Renal cortex interstitium (tissue), 15 donors: ENCODE measurements at places on chromosomes 5 and 9. TPM values are rescaled to one million over a fixed set of nuclear protein-coding genes. Genes with fewer than 3 reads are reported as not detected.

SLC12A7 gene
- 46.1 TPM for polyA plus RNA-seq

- no peak for DNase-seq
Observed at GRCh38 chr5:54883374-54884194, 101.8 kb downstream of the ESM1 start.

CDKN2B gene
- polyA plus RNA-seq = 0.31 TPM

NPR3 gene
- polyA plus RNA-seq = 20.0 TPM

DNA sequence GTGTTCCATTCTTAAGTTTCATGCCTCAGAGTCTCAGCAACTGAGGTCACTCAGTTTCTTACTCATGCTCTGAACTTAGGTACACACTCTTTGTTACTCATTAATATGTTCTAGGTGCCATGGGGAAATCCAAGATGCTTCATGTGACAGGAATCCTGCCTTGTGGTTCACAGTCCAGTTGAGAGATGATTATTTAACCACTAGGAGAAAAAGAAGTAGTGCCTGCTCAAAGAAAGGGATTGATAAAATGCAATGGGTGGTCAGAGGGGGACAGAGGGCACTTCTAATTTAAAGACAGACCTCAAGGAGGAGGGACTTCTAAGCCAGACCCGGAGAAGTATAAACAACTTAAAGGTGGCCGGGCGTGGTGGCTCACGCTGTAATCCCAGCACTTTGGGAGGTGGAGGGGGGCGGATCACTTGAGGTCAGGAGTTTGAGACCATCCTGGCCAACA, 69.0 kb downstream of the UGCG start:
- DNase-seq = no peak

TICAM2 gene
- polyA plus RNA-seq = 2.8 TPM

- DNase-seq = no peak
Observed at GRCh38 chr5:80147119-80147815, 108.6 kb downstream of the SERINC5 start.

DNA sequence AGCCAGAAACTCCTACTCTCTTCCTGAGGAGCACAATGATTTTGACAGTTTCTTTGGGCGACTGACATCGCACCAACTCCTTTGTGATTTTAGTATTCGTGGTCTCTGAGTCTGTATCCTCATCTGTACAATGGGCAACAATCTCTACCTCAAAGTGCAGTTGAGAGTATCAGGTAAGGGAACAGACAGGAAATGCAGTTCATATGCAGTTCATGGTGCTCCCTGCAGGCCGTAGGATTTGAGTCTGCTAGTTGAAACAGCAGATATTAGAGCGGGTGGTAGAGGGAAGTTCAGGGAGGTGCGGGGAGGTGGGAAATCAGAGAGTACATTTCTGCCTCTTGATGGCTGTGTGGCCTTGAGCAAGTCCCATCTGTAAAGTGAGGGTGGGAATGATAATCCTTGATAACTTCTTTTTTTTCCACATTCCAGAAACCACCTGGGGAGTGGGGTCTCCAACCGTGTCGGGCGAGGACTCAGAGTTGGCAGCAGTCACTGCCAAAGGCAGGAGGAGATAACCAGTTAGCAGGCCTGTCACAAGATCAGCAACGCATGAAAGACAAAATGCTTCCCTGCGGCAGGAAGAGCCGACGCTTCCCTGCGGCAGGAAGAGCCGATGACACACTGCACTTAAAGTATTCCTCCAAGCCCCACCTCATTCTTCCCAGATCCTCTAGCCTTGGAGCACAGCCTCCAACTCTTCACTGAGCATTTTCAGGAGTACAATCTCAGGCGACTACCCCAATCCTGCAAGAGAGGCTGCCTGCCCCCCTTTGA, 6.0 kb upstream of the NEK6 start:
- DNase-seq = no peak

PPP2CA gene
- 176 TPM for polyA plus RNA-seq

- DNase-seq = no peak
Observed at GRCh38 chr5:33582417-33582816, 141.7 kb downstream of the TARS1 start.

DNA sequence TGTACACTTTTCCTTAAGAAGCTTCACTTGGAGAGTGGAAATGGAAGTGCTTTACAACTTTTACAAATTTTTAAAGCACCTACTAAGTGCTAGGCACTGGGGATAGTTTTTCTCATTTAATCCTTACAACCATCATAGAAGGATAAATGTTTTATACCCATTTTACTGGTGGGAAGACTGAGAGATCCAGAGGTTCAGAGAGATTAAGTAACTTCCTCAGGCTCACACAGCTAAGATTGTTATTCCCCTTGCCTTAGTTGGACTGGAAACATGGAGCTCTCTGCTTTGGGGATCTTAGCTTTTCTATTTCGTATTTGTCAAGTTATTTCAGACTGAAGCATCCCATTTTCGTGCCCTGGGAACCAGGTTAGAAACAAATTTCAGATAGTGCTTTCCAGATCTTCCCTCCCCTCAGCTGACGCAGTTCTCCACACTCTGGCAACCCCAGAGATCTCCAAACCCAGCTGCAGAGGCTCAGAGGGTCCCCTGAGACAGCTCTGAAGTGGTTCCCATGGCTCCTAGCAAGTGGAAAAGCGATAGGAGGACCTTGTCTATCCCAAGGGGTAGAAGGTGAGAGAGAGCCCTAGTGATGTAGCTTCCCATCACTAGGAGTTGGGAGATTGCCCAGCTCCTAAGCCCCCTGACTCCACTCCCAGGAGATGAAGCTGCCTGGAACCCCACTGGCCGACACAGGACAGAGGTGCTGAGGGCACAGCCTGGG, 16.2 kb upstream of the GABBR2 start:
- DNase-seq = no peak

GRCh38 chr5:172910828-172911627, 48.2 kb upstream of the RPL26L1 start:
- no peak for DNase-seq

- no peak for DNase-seq
Observed at GRCh38 chr5:148748702-148749392, 77.6 kb upstream of the ADRB2 start.

DNA sequence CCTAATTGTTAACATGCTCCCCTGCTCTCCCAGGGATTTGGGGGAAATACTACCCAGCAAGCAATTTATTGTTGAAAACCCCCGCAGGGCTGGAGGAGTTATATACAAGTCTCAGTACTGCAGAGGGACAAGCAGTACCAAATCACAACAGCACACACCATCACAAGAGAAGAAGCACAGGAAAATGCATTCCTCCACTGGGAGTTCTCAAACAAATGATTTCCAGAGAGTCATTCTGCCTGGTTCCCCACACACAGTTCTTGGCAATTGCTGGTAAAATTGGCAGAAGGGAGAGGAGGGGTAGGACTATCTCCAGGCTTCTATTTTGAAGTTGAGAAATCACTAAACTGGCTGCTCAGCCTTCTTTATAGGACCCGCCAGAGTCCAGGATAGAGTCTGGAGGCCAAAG, 16.8 kb downstream of the SIL1 start:
- no peak for DNase-seq

DNA sequence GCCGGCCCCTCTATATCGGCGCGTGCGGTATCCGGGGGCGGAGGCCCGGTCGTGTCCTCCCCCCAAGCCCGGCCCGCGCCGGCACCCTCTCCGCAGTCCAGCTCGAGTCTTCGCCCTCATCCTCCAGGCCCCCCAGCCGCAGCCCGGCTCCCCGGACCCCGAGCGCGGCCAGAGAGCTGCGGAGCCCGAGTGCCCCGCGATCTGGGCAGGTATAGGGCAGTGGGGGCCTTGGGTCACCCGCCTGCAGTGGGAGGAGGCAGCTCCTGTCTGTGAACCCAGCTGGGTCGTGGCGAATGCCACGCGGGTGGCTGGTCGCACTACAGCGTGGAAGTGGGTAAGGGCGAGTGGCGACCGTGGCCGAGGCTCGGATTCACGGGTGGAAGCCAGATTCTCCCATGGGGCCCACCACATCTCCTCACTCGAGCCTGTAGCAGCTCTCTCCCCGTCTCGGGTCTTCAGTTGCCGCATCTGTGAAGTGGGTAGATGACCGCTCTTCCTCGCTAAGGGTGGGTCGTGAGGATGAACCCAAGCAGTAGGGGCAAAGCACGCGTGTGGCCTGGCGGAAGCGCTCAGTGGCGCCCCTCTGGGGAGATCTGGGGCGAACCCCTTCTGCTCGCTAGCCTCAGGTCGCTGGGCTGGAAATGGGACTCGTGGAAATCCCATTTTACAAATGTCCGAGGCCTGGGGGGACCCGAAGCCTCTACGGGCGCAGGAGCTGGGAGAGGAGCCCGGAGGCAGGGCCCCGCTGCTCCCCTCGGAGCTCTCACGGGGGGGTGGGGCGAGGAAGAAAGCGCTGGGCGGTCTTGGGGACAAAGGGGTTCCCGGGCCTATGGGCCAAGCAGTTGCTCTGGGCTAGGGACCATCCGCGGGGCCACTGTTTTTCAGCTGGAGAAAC, 1.9 kb downstream of the NR5A1 start:
- DNase-seq = no peak

GRCh38 chr9:71778085-71778484, 9.8 kb upstream of the CEMIP2 start:
- no peak for DNase-seq

FOXD4 gene
- 0.76 TPM for polyA plus RNA-seq

DNA sequence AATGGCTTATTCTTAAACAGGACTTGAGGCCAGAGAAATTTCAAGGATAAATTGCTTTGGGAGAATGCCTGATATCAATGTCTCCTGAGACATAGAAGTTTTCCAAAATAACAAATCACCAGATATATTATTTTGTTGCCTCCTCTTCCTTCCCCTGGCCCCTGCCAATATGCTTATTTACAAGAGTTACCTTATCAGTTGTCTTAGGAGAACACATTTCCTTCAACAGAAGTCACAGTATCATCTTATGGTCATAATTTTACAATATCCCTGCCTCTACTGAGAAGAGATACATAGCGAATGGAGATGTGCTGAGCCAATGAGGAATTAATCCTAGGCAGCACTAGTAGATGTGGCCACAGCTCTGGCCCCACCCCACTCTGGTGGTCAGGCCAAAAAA, 43.1 kb downstream of the TMEM252 start:
- DNase-seq = no peak

DNA sequence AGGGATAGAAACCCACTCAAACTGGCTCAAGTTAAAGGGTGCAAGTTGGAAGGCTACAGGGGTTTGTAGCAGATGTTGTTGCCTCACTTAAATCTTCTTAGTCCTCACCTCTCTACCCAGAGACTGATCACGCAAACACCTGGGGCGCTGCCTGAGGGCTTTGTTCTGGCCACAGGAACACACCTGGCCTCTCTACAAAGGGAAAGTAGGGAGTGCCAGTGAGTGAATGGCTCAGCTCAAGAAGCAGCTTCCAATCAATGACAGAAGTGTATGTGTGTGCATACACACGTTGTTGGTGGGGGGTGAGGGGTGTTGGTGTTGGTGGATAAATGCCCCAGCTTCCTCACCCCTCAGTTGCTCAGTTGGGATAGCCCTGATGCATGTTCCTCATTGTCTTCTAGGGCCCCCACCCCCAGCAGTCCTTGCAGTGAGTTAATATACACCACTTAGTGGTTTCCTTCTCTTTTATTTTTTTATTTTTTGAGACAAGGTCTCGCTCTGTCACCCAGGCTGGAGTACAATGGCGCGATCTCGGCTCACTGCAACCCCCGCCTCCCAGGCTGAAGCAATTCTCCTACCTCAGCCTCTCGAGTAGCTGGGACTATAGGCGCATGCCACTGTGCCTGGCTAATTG, 30.6 kb upstream of the CTNNA1 start:
- DNase-seq = no peak

GRCh38 chr9:127122176-127123063, at the start of gene ANGPTL2:
Gene ANGPTL2 (minus strand): TSS chr9:127122635. CDS start chr9:127108731, 13,904 bp downstream.
- peak; percentile 86 for DNase-seq

ITK gene
- polyA plus RNA-seq = 0.14 TPM

DNA sequence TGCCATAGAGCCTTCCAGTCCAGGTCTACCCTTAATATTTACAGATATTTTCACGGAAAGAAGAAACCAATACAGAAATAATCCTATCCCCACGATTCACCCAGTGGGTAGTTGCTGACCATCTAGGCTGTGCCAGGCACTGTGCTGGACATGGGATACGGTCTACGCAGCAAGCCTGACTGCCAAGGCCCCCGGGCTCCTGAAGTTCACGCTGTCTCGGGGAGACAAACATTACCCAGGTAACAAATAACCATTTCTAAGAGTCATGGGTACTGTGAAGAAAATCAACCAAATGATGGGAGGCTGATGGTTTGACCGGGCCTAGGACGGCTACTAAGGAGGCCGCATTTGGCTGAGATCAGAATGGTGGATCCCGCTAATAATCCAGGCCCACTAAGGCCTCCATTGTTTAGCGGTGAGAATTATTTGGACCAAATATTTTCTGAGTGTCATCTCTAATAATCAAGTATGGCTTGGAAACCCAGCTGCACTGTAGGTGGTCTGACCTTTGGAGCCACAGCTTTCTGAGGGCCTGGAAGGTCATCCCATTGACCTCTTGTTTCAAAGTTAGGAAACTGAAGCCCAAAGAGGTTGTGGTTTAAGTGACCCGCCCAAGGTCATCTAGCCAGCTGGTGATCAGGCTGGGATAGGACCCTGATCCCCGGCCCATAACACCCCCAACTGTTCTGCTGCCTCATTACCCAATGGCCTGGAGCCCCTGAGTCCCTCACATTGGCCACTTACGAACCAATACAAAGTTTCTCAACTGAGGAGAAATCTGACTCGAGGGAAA, 82.4 kb downstream of the AK8 start:
- no peak for DNase-seq

DNA sequence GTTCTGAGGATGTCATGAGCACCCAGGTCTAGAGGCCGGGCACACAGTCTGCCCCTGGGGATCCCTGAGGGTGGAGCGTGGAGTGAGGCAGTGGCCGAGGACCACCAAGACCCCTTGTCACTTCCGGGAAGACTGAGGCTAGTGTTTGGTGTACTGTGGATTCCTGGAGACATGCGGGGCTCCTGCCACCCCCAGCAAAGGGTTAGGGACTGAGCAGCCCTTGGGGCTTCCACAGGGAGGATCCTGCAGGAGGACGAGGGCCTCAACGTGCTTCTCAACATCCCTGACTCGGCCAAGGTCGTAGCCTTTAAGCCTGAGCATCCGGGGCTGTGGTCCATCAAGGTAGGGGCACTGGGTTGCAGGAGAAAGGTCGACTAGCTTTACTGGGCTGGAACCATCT, 29.9 kb downstream of the HMCN2 start:
- DNase-seq = no peak

GRCh38 chr9:114151426-114151956, 3.8 kb upstream of the COL27A1 start:
- no peak for DNase-seq

NUTM2F gene
- polyA plus RNA-seq = not detected
